ENCODE measurements at places on chromosomes 7 and 10.

DNA sequence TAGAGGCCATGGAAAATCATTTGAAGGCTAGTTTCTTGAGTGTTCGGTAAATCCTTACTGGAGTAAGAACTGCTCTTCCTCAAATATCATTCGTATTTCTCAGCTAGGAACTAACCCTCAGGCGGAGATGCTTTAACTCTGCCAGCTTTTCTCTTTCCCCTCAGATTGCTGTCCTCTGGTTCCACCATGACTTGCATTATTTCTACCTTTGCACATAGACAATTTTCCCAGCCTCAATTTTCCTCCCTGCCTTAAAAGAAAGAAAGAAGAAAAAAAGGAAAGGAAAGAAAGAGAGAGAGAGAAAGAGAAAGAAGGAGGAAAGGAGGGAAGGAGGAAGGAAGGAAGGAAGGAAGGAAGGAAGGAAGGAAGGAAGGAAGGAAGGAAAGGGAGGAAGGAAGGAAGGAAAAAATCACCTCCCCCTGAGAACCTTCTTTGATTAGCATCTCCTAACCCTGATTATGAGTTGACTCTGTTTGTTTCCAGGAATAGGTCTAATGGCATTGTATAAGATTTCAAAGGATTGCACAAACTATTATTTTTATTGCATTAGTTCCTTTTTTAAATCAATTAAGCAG is 123.3 kb upstream of the FAM204A start:
- no peak for DNase-seq

DNA sequence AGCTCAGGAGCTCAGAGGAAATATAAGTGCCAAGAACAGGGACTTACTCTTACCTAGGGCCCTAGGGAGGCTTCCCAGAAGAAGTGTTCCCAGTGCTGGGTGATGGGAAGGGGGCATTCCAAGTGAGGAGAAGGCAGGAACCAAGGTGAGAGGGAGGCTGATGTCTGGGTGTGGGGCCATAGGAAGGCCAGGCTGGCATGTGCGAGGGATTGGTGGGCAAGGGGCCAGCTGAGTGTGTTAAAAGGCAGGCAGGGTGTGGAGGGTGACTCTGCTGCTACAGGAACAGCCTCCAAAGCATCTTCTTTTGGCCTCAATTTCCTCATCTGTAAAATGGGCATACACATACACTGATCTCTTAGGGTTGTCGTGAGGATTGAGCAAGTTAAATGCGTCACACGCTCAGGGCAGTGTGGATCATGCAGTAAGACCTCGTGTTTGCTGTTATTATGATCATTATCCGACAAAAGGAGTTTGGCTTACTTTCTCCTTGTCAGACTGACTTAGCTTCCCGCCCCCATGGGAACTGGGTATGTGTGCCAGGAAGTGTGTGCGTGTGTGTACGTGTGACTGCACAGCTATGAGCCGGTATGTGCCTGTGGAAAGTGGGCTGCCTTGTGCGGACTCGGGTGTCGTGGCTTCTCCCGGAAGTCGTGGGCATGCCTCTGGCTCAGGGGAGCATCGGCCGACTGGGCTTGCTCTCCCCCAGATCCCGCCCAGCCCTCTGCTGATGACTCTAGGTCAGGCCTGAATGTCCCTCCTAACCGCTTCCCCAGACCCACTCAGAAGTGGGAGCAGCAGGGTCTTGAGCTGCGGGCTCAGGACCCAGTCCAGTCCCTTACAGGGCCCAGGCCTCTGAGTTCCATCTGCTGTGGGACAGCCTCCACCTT is 59.6 kb downstream of the NEURL1 start:
- DNase-seq, result no peak

GRCh38 chr10:117198088-117198487 is 799 bp downstream of the KCNK18 start:
- no peak for DNase-seq

DNA sequence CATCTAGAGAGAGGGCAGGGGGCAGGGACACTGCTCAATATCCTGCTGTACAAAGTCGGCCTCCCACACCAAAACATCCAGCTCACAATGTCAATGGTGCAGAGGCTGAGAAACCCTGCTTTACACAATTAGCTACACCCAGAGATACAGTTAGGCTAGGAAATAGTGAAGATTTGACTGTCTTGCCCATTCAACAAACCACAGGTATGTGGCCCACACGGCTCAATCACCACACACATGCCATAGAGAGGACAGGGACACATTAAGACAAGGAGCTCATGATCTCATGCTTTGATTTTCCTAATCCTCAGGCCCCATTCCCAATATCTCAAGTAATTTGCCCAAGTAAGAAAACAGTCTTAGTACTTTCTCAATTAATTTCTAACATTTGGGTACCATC is 110.4 kb downstream of the OSBPL3 start:
- DNase-seq, result no peak

DNA sequence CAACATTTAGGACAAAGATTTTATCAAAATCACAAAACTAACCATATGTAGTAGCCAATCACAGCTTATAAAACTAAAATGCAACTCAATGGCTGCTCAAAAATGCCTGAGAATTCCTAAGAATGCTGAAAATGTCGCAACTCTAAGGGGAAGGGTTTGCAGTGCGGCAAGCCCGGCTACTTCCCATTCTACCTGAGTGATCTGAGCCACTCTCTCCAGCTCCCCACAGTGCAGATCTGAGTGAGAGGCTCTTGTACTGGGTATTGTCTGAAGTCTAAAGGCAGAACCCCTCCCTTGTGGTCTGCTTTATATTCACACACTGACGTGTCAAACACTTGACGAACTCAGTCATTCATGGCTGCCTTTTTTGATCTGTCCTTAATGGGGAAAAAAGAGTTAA is 28.9 kb downstream of the RAB11FIP2 start:
- DNase-seq, result no peak

- no peak for DNase-seq
These were observed 110.1 kb downstream of the SMURF1 start for GRCh38 chr7:99033765-99034164.

GRCh38 chr10:122113161-122113944 is 124.4 kb downstream of the TACC2 start:
- peak; percentile 13 for DNase-seq

DNA sequence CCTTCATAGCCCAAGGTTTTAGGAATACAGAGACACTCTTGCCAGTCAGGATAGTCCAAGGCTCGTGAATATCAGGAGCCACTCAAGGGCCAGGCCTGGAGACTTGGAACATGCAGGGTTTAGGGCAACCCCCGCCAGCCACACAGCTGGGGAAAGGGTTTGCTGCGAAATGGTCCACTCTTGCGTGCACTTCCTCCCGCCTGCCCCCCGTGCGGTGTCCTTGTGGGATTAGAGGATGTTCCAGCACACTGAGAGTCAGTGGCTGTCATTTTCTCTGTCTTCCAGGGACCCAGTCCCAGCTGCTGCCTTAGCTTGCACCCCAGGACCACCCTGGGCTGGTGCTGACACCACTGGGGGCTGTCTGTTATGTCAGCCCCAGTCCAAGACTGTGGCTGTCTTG is 38.5 kb downstream of the POR start:
- DNase-seq, result no peak

- no peak for DNase-seq
These were observed 5.9 kb downstream of the SEMA3E start for GRCh38 chr7:83643012-83643411.

GRCh38 chr7:157863906-157864810 is 527.4 kb downstream of the DNAJB6 start:
- DNase-seq, result no peak

GRCh38 chr7:37198906-37199485 is 249.7 kb downstream of the ELMO1 start:
- DNase-seq, result peak; percentile 76

DNA sequence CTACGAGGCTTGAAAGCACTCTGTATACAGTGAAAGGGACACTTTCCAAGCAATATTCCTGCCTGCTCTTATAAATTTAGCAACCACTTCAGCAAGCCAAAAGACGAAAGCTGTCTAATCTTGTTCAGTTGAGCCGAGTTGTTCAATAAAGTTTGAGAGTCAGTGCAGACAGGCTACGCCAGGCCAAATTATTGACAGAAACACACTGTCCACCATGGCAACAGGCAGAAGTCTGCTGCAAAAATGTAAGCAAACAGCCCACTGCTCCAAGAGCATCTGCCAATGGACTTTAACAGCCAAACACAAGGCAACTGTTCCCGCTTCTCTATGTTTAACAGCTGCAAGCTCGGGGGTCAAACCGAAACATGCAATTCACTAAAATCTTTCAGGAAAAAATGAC is 85.7 kb downstream of the GLI3 start:
- DNase-seq, result no peak

- DNase-seq, result no peak
These were observed 39.7 kb downstream of the KDM7A start for GRCh38 chr7:140137078-140137477.

DNA sequence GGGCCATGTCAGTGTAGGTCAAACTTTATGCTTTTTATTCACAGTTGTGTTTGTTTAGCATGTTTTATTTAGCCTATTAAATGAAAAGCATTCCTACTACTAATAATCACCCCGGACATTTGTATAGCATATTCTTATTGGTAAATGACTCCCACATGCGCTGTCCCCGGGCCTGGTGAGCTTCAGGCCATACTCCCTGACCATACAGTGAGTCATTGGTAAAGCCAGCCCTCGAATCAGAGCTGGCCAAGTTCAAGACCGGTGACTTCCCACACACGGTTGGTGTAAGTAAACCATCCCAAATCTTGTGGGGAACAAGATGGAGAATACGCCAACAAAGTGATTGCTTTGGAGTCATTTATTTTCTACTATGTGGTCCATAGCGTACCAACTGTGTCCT is 238.7 kb upstream of the TCF7L2 start:
- no peak for DNase-seq

DNA sequence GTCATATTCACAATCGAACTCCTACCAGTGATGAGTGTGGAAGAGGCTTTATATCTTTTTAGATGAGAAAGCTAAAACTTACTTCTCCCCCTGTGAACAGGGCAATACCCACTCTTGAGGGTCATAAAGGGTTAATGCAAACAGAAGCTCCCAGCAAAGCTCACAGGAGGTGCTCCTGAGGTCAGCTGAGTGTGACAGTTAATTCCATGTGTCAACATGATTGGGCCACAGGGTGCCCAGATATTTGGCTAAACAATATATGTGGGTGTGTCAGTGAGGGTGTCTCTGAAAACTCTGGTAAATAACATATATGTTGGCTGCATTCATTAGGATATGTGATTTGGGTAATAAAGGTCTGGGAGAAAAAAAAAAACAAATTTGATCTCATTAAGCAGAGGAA is 86.0 kb downstream of the HIP1 start:
- DNase-seq, result no peak

GRCh38 chr10:76082956-76083355 is 651.5 kb downstream of the LRMDA start:
- no peak for DNase-seq

- DNase-seq, result no peak
These were observed 49.0 kb downstream of the ADD3 start for GRCh38 chr10:110056822-110057221.

DNA sequence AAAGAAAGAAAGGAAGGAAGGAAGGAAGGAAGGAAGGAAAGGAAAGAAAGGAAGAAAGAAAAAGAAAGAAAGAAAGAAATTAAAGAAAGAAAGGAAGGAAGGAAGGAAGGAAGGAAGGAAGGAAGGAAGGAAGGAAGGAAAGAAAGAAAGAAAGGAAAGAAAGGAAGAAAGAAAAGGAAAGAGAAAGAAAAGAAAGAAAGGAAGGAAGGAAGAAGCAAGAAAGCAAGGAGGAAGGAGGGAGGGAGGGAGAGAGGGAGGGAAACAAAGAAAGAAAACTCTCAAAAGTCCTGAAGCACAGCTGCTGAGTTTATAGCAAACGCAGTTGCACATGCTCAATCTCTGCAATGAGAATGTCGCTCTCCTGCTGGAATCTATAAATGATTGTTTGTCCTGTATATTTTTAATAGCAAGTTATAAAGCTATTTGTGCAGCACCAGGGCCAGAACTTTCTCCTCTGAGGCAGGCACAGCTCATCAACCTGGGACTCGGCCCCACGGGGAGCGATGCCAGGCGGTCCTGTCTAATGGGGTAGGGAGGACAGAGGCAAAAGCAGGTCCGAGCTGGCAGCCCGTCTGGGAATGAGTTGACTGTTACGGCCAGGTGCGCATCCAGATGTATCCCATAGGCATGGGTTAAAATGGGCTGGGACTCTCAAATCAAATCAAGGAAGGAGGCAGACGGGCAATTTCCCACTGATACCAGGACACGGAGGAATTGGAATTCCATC is 118.0 kb upstream of the PFKP start:
- no peak for DNase-seq

DNA sequence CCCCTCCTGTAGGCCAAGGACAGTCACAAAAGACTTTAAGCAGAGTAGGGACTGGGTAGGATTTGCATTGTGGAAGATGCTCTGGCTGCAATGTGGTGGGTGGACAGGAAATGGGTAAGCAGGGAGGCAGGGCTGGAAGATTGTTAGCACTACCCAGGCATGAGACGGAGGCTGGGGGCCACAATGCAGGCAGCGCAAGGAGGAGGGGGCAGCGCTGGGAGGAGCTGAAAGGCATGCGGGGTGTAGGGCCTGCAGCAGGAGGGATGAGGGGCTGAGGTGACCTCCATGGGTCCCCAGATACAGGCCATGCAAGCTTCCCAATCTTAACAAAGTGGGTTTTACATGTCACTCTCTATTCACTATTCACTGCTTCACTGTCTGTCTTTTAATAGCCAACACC is 213.1 kb downstream of the CXCL12 start:
- DNase-seq, result no peak

DNA sequence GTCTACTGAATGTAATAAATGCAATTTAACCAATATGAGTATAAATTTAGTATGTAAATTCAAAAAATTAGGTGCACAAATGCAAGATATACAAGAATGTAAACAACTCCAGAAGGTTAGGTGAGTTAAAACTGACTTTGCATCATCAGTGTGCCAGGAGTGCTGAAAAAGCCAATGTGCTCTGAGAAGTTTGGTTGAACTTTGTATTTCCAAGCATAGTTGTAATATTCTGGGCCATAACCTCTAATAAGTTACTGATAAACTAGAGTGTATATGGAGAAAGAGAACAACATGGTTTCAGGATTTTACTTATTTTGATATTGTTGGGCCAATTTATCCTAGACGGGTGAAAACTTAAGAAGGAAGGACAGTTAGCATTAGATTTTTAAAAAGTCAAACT is 876.9 kb upstream of the GHITM start:
- no peak for DNase-seq

- DNase-seq, result no peak
These were observed 8.2 kb upstream of the AGR3 start for GRCh38 chr7:16889851-16890415.

GRCh38 chr7:33195264-33195663 is 65.9 kb downstream of the BBS9 start:
- DNase-seq, result no peak

DNA sequence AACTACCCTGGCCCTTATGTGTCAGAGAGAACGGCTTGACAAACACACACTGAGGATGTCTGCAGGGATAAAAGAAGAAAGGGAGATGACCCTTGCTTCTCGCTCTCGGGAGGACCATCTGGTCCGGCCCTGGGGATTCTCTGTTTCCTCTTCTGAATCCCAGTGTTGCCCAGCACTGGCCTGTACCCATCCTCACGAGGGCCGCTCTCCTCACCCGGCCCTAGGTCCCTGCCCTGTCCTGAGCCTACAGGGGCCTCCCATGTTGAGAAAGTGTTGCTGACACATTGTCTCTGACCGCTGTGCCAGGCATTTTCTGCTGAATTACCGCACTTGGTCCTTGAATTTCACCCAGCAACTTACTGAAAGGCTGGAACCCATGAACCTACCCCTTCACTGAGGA is 171.9 kb upstream of the LANCL2 start:
- DNase-seq, result no peak

GRCh38 chr7:82419200-82419599 is 24.4 kb downstream of the CACNA2D1 start:
- DNase-seq, result no peak

GRCh38 chr10:75538144-75538543 is 106.7 kb downstream of the LRMDA start:
- no peak for DNase-seq

- no peak for DNase-seq
These were observed 22.4 kb upstream of the LRRC17 start for GRCh38 chr7:102890292-102890970.

Data from activated CD4-positive, alpha-beta T cell treated with anti-CD3 and anti-CD28 coated beads, Interleukin-2, amount 50 U/mL, for 48 hours (primary cell).